ENCODE measurements at places on chromosomes 6 and 20.

- no peak for DNase-seq
Observed at GRCh38 chr6:121880831-121881230, 445.4 kb downstream of the GJA1 start.

- DNase-seq, result no peak
Observed at GRCh38 chr6:22017272-22017671, 279.6 kb downstream of the PRL start.

GRCh38 chr6:132819405-132820161 lies 5.2 kb downstream of the RPS12 start:
- DNase-seq, result no peak

DNA sequence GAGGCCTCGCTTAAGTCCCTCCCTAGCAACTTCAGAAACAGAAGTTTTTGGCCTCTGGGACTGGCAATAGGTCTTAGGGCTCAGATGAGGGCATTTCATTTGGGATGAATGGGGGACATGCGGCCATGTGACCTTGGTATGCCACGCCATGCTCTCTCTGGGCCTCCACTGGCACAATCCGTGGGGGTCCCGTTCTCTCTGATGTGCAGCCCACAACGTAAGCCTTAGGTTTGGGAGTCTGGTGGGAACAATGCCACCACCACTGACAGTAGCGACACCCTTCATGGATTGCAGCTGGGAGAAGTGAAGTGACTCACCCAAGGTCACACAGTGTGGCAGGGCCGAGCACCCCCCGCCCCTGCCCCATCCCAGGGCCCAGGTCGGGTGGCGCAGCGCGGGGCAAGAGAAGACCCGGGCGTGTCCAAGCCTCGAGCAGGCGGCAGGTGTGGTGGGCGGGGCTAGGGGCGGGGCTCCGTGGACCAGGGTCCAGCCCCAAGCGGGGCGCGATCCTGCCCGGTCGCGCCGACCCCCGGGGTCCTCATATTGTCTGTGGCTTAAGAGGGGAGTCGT lies 864 bp upstream of the CEBPB start:
- peak; percentile 54 for DNase-seq

DNA sequence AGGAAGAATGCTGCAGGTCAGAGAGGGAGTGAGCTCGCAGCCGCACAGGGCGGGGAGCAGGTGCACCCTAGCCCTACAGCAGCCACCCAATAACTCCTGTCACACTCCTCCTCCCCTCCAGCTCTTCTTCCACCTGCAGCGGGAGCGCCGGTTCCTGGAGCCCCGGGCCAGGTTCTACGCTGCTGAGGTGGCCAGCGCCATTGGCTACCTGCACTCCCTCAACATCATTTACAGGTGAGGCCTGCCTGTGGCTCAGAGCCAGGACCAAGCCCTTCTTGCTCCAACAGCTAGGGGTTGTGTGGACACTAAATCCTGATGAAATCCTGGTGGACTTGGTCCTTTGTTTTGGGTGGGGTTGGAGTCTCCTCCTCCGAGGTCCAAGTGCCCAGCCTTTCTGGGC lies 11.7 kb downstream of the SGK2 start:
- DNase-seq, result no peak

- DNase-seq, result no peak
Observed at GRCh38 chr6:38774929-38775707, 60.0 kb downstream of the DNAH8 start.
